ELR (cell line): ENCODE measurements at places on chromosomes 12 and 14.

DNA sequence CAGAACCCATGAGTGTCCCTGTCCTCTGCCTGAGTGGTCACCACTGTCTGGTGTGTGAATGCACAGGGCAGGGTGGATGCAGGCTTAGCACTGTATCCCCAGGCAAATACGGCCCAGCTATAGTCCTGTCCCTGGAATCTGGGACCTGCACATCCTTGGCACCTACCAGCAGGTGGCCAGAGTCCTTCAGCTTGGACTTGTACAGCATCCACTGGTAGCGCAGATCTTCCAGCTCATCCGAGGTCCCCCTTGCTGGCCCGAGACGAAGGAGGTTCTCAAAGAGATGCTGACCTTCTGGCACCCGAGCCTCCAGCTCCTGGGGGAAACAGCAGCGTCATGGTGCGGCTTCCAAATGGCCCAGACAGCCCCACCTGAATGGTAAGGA lies 83.4 kb downstream of the SYNE3 start:
- DNase-seq: no peak

DNA sequence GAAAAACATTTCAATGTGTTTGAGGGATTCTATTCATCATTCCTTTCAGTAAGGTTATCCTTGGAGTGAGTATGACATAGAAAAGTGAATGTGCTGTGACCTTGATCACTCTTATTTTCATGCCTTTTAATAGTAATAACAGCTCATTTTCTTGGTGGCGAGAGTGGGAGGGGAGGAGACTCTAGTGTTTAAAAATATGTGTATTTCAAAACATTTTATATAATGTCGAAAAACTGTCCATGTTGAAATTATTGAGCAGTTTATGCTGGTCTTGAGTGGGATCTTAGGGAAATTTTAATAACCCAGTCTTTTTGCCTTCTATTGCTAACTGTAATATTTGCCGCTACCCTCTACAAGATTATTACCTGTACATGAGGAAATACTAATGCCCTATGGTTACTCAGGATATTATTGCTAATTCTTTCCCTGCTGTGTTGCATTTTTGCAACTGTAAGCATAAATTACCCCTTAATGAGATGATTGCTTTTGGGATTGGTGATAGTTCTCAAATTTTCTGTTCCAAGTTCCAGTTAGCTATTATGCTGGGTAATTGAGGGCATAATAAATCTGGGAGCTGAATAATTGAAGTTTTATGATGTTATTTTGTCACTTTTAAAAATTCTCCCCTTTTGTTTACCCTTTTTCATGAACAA lies 21.9 kb downstream of the ATF7IP start:
- DNase-seq: no peak

DNA sequence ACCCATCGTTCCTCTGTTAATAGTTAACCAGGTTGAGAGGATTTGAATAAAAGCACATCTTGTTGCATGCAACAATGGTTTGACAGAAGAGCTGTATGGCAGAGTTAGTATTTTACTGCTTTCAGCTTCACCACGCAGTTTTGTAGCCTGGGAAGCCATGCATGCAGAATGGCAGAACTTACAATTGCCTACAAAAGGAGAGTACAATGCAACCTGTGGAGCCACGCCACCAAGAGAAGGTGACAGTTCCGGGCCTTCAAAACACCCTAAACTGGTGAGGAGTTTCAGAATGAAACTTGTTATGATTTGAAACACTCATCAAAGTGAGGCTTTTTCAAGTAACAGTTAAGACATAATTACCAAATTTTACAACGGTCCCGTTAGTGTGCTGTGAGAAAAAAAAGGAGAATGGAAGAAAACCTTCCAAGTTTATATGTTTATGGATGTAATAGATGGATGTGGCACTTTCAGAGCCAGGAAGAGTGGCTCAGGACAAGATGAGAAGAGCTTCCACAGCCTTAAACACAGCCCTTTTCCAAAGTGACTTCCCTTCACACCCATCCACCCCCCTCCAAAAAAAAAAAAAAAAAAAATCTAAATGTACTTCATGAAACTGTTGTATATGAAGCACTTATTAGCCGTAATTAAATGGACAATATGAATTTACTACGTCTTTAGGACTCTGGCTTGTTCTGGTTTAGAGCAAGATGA lies 158.7 kb downstream of the EGLN3 start:
- no peak for DNase-seq

GRCh38 chr12:42277396-42278127 lies 39.5 kb upstream of the YAF2 start:
- no peak for DNase-seq

DNA sequence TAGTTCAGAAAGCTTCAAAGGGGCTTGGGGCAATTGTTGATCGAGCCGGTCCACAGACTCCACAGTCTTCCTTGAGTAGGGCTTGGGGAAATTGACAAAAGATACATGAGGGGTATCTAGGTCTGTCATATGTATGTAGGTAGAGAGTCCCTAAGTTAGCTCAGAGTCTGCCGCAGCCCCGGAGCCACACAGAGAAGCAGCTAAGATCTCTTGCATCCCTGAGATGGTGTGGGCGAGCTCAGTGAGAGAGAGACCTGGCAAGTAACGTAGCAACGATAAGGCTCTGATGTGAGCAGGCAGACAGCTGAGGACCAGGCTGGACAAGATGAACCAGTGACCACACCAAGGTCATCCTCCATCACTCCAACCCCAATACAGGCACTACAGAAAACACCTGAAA lies 297.6 kb downstream of the TMEM132D start:
- DNase-seq: no peak

GRCh38 chr14:62130441-62130840 lies 368.2 kb downstream of the SNAPC1 start:
- DNase-seq: no peak

- DNase-seq: no peak
These were observed 379.3 kb downstream of the RGS6 start for GRCh38 chr14:72311516-72311915.

DNA sequence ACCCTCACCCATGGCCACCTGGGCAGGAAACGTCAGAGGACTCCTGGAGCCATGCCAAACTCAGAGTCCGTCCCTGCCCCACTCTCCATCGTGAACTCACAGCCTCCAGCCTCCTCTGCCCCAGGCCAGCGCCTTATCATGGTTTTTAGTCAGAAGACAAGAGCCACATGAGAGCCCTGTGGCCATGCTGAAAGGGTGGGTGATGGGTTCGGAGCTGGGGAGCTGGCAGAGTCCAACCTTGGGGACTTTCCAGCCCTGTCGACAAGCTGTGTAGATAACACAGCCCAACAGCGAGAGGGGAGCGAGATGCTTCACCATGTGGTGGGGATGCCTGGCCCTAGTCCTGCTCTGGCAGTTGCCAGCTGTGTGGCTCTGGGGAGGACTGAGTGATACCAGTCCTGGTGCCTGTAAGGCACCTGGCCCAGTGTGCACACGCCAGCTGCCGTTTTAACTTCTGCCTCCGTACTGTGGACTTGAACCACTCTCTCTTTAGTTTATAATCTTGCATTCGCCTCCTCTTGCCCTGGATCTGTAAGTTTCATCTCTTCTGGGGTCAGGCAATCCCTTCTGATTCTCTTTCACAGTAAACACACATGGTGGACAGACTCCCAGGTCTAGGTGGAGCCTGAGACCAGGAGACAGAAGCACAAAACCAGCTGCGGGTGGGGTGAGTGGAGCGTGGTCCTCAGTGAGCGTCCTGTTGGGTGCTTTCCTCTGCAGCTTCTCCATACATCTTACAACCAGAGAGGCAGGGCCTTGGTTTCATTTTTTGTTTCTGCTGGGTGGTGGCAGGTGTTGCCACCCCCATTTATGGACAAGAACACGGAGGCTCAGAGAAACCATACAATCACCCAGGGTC lies 55.3 kb downstream of the RIN3 start:
- DNase-seq: no peak
